ENCODE measurements at places on chromosomes 3 and 15. TPM values are rescaled to one million over a fixed set of nuclear protein-coding genes. Genes with fewer than 3 reads are reported as not detected.

GRCh38 chr15:33679061-33679460, 289.2 kb upstream of the CHRM5 start:
- H3K27me3 ChIP-seq = peaks cover 3% of the 10 kb centered on the region
- no peaks in the 10 kb centered on the region for H3K4me1 ChIP-seq
- H3K27ac ChIP-seq = no peak overlapping the region
- no peak overlapping the region for H3K4me3 ChIP-seq
- no peaks in the 10 kb centered on the region for H3K36me3 ChIP-seq

DNA sequence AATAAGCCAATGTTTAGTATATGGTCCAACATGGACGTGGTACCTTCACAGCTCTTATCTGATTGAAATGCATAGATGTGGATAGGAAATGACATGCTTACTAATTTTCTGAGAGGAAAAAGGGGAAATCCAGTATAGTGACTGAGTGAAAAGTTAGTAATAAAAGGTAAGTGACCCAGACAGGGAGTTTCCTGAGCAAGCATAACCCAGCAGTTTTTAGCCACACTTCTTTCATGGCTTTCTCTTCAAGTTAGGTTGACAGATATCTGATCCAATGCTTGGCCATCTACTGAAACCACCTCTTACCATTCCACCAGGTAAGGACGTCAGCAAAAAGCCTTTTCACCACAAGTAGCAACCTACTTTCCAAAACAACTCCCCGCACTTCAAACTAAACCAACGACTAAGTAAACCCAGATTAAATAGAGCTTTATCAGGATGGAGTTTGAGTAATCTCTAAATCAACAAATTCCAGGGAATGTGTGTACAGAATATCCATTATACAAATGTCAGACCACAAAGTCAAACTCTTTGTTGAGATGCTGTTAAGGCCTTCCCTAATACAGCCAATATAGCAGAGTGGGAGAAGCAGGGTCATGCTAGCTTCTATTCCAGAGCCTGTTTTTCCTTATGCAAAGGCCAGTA, 329.7 kb downstream of the RORA start:
- H3K36me3 ChIP-seq = no peaks in the 10 kb centered on the region
- no peak overlapping the region for H3K4me3 ChIP-seq
- H3K27me3 ChIP-seq = no peaks in the 10 kb centered on the region
- DNase-seq = no peak
- no peak overlapping the region for H3K27ac ChIP-seq
- no peaks in the 10 kb centered on the region for H3K4me1 ChIP-seq

GRCh38 chr3:72632129-72632528, 216.1 kb downstream of the SHQ1 start:
- no peak overlapping the region for H3K27ac ChIP-seq
- no peaks in the 10 kb centered on the region for H3K27me3 ChIP-seq
- no peak overlapping the region for H3K4me3 ChIP-seq
- no peak for DNase-seq
- no peaks in the 10 kb centered on the region for H3K36me3 ChIP-seq

DNA sequence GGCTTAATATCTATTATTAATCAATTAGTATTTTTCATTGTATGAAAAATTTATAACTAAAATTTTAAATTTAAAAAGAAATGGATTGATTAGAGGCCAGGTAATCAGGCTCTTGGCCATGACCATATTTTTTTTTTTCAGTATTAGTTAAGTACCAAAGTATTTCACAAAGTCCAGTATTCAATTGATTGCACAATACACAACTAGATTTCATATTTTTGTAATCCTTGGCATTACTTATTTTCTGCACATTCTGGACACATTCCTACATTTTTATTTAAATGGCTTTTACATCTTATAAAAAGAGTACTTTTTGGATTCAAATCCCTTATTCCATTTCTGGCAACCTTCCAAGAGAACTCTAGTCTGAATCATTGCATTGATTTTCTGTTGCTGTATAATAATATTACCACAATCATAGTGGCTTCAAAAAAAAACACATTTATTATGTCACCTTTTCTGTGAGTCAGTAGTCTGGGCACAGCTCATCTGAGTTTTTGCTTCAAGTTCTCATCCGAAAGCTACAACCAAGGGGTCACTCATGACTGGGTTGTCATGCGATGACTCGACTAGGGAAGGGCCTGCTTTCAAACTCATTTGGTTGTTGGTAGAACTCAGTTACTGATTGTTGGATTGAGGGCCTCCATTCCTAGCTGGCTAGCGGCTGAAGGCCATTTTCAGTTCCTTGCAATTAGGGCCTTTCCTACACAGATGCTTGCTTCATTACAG, 90.7 kb downstream of the CNTN6 start:
- no peaks in the 10 kb centered on the region for H3K36me3 ChIP-seq
- no peak overlapping the region for H3K4me3 ChIP-seq
- H3K27ac ChIP-seq = no peak overlapping the region
- H3K27me3 ChIP-seq = no peaks in the 10 kb centered on the region

Gene FGF12
- total RNA-seq = 1.0 TPM

Gene SLC28A2
- not detected for total RNA-seq

All from left lung (tissue), 14 donors.